ENCODE measurements at places on chromosomes 2 and 18. TPM values are rescaled to one million over a fixed set of nuclear protein-coding genes. Genes with fewer than 3 reads are reported as not detected.

Gene GALR1
- total RNA-seq: not detected

Gene BCL2L11
- not detected for total RNA-seq

Gene CYP1B1
- 30.0 TPM for total RNA-seq

Gene RIT2
- not detected for total RNA-seq

Gene CYP27A1
- total RNA-seq: 20.4 TPM

Gene TDRD15
- total RNA-seq: not detected

Gene CTAGE1
- not detected for total RNA-seq

Gene FBXO36
- 3.7 TPM for total RNA-seq

Gene ODC1
- 171 TPM for total RNA-seq

Gene NPPC
- total RNA-seq: 0.58 TPM

Gene SLC20A1
- total RNA-seq: 235 TPM

Gene CNGA3
- not detected for total RNA-seq

Gene TMEM169
- 1.1 TPM for total RNA-seq

Gene NIFK
- 70.9 TPM for total RNA-seq

Measured in myometrial cell (primary cell).